ENCODE measurements at places on chromosomes 7 and 10. TPM values are rescaled to one million over a fixed set of nuclear protein-coding genes. Genes with fewer than 3 reads are reported as not detected.

GRCh38 chr10:48213047-48213446 lies 61.4 kb downstream of the FRMPD2 start:
- DNase-seq = no peak

GRCh38 chr7:68688416-68689086 lies 909.7 kb upstream of the AUTS2 start:
- DNase-seq = peak; percentile 44

GRCh38 chr10:68032113-68032512 lies 43.0 kb downstream of the HERC4 start:
- DNase-seq = no peak

DNA sequence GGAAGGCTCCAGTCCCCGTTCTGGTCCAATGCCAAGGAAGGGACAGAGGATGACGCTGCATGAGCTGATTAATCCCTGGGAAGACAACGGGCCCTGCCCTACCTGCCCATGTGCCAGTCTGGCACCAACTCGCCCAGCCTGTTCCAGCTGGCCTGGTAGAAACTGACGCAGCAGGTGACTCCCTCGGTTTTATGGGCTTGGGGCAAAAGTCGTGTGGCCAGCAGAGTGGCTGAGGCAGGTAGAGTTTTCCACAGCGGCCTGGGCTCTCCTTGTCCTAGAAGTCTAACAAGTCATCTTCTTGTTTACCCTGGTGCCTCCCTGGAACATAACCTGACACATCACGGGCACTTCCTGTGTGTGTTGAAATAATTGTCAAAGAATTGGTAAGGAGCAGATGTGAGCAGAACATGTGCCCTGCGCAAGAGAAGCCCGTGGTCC lies 20.4 kb upstream of the LMTK2 start:
- DNase-seq = no peak

The AGR3 gene
- polyA plus RNA-seq = not detected

The GJC3 gene
- 0.36 TPM for polyA plus RNA-seq

The AMPH gene
- 14.0 TPM for polyA plus RNA-seq

The C7orf33 gene
- polyA plus RNA-seq = 0.38 TPM
